ENCODE measurements at places on chromosomes 5 and 9.

DNA sequence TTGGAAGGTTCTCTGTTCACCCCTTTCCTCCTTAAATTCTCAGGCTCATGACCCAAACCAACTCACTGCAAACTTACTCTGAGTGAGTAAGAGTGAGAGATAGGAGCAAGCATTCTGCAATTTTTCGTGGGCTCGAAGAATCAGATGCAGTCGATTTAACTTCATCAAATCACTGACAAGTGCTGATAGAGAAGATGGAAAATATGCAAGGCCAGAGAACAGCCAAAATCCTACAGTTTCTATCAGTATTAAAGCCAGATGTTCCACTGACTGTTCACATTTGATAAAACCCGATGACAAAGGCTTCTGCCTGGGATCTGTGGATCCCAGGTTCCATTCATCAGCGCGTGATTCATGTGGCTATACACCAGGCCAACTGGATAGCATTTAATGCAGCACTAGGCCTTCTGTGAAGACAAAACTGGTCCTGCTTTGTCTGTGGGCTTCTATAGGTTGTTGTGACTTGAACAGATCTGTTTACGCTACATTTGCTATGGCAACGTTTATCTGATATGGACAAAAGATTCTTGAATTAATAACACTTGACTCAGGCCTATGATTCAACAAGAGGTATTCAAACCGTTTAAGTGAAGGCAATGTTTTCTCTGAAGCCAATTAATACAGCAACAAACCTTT lies 251.2 kb downstream of the NFIB start:
- DNase-seq, result no peak

GRCh38 chr9:89483592-89484474 lies 14.1 kb downstream of the SEMA4D start:
- DNase-seq, result peak; percentile 56

DNA sequence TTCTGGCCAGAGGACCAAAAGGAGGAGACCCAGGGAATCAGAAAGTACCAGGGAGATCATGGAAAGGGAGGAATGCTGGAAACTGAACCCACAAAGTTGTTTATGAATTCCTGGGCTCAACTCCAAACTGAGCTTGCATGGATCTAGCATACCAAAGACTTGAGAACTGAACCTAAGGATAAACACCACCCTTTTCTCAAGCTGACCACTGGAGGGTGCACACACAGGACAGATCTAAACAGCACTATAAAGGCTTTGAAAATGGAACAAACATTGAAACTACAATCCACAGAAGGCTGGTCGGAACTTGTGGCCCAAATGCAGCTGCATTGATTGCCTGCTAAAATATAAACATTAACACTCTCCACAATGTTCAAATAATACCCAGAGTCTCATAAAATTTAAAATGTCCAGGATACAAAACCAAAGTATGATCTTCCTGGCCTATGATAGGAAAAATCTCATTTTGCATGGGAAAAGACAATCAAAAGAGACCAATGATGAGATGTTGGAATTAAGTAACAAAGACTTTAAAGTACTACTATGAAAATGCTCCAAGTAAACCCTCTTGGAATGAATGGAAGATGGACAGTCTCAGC lies 15.6 kb upstream of the IRF1 start:
- no peak for DNase-seq

DNA sequence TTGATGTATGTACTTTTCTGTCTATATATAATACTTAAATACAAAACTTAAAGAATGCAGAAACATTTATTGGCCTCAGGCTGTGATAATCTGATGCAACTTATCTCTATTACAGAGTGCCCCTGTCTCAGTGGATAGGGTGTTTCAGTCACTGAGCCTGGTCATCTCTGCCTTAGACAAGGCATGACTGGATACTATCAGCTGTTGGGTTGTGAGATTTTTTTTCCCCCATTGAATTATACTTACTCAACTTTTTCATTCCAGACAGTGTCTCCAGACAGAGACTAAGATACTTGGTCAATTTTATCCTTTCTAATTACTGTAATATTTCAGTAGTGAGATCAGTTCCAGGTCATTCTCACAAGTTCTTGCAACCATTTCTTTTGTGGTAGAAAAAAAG lies 26.7 kb downstream of the XRCC4 start:
- DNase-seq, result no peak

GRCh38 chr5:219460-219863 lies 1.3 kb downstream of the SDHA start:
- DNase-seq, result peak; percentile 21

- no peak for DNase-seq
Measured at GRCh38 chr5:168357876-168358275, 66.4 kb downstream of the WWC1 start.

GRCh38 chr9:133653638-133654037 lies 17.5 kb downstream of the DBH start:
- DNase-seq, result no peak

GRCh38 chr9:28668158-28668557 lies 1094.9 kb upstream of the C9orf72 start:
- DNase-seq, result no peak

- no peak for DNase-seq
Measured at GRCh38 chr5:180668835-180669596, 19.6 kb upstream of the FLT4 start.

DNA sequence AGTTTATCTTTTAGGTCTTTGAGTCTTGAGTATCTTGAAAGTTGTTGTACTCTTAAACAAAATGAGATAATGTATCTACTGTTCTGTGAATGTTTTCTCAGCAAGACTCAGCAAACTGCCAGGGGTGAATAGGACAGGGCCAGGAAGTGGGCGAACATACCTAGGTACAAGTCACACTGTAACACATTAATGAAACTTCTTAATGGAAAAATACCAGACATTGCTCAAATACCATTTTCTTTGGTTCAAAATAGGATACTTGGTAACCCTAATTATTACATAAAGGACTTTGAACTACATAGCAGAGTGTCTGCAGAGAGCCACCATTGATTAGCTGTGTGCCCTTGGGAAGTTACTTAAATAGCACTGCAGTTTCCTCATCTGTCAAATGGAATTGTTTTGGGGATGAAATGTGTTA lies 197.5 kb downstream of the ARHGEF28 start:
- no peak for DNase-seq

All from activated naive CD4-positive, alpha-beta T cell treated with anti-CD3 and anti-CD28 coated beads, Interleukin-2, amount 50 U/mL, for 72 hours (primary cell).